ENCODE measurements at places on chromosomes 16 and 17.

GRCh38 chr16:29645694-29646187 lies 17.3 kb upstream of the SPN start:
- no peak for DNase-seq

- DNase-seq, result no peak
Measured at GRCh38 chr17:74299226-74300009, 25.4 kb downstream of the DNAI2 start.

DNA sequence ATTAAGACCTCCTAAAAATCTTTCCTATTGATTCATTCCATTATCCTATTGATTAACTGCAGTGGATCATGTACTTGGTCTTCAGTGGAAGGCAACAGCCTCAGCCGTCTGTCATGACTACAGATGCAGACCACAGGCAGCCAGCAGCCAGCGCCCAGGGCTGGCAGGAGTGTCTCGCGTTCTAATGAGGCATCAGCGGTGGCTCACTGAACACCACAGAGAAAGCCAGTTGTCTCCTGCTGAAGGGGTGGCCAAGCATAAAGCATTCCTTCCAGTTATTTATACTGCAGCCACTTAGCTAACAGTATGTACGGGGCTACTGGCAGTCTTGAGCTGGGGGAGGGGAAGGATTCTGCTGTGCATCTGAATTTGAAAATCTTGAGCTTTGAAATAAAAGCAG lies 214.3 kb downstream of the IRX3 start:
- DNase-seq, result peak; percentile 36

GRCh38 chr16:23143391-23143790 lies 5.9 kb downstream of the USP31 start:
- no peak for DNase-seq

DNA sequence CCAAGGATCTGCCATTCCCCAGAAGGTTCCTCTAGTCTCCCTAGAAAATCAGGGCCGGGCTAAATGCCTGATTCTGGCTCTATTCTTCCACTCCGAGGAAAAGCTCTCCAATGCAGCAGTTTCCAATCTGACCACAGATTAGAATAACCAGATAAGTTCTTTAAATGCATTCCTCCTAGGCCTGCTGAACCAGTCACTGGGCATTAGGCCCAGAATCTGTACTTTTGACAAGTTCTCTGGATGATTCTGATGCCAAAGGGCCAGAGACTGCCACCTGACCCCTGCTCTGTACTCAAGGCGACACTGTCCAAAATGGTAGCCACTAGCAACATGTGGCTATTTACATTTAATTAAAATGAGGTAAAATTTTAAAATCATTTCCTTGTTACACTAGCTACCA lies 22.3 kb downstream of the MAP3K14 start:
- no peak for DNase-seq

DNA sequence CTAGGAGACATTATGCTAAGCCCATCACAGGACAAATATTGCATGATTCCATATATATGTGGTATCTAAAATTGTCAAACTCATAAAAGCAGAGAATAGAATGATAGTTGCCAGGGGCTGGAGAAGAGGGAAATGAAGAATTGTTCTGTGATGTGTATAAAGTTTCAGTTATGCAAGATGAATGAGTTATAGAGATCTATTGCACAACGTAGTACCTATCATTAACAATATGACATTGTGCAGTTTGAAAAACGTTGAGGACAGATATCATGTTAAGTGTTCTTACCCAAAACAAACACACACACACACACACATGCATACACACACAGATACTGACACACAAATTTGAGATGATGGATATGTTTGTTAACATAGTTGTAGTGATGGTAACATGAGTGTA lies 871.6 kb upstream of the GOT2 start:
- no peak for DNase-seq

- DNase-seq, result peak; percentile 73
Measured at GRCh38 chr17:13600475-13601321, 1.0 kb downstream of the HS3ST3A1 start.

- DNase-seq, result no peak
Measured at GRCh38 chr17:35790841-35791240, 4.6 kb downstream of the MMP28 start.

GRCh38 chr17:50458701-50459676 lies 9.7 kb downstream of the CHAD start:
- DNase-seq, result no peak

GRCh38 chr17:83161298-83162034 lies 82.1 kb downstream of the METRNL start:
- no peak for DNase-seq

DNA sequence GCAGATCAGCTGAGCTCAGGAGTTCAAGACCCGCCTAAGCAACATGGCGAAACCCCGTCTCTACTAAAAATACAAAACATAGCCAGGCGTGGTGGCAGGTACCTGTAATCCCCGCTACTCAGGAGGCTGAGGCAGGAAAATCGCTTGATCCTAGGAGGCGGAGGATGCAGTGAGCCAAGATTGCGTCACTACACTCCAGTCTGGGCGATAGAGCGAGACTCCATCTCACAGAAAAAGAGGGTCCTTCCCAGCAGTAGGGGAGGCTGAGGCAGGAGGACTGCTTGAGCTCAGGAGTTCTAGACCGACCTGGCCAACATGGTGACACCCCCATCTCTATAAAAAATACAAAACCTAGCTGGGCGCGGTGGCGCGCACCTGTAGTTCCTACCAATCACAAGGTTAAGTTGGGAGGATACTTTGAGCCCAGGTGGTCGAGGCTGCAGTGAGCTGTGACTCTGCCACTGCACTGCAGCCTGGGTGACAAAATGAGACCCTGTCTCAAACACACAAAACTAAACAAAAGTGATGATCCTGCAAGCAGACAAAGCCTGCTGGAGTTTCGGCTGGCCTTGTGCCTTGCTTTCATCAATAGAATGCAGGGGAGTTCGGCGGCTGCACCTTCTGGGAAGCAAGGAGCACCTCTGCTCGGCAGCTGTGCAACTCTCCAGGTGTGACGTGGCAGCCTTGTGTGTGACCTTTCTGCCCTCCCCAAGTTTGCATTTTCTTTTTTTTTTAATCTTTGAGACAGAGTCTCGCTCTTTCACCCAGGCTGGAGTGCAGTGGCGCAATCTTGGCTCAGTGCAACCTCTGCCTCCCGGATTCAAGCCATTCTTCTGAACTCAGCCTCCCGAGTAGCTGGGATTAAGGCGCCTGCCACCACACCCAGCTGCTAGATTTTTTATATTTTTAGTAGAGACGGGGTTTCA lies 12.4 kb upstream of the YWHAE start:
- no peak for DNase-seq

- no peak for DNase-seq
Measured at GRCh38 chr16:49019831-49020230, 261.8 kb downstream of the CBLN1 start.

DNA sequence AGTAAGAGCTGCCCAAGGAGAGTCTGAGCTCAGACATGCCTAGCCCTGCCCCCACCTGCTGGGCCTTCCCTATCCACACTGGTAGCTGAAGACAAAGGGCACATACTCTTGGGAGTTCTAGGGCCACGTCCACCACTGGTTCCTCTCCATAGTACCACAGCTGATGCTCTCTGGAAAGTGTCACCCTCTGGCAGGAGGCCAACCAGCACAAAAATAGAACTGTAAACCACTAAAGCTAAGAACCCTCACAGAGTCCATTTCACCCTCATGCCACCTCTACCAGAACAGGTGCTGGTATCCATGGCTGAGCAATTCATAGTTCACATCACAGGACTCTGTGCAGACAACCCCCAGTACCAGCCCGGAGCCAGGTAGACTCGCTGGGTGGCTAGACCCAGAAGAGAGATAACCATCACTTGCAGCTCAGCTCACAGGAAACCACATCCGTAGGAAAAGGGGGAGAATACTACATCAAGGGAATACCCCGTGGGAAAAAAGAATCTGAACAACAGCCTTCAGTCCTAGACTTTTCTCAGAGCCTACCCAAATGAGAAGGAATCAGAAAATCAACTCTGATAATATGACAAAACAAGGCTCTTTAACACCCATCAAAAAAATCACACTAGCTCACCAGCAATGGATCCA lies 115.3 kb downstream of the CEP112 start:
- no peak for DNase-seq

GRCh38 chr17:40230670-40231069 lies 11.6 kb downstream of the WIPF2 start:
- no peak for DNase-seq

- no peak for DNase-seq
Measured at GRCh38 chr17:12953156-12953555, 64.7 kb downstream of the ELAC2 start.

- DNase-seq, result no peak
Measured at GRCh38 chr16:50986453-50986852, 164.6 kb downstream of the SALL1 start.

- no peak for DNase-seq
Measured at GRCh38 chr16:23222929-23223328, 40.4 kb downstream of the SCNN1G start.

GRCh38 chr17:40909755-40910154 lies 24.7 kb upstream of the KRT20 start:
- DNase-seq, result no peak

- DNase-seq, result no peak
Measured at GRCh38 chr17:66508896-66509844, 206.8 kb downstream of the PRKCA start.

DNA sequence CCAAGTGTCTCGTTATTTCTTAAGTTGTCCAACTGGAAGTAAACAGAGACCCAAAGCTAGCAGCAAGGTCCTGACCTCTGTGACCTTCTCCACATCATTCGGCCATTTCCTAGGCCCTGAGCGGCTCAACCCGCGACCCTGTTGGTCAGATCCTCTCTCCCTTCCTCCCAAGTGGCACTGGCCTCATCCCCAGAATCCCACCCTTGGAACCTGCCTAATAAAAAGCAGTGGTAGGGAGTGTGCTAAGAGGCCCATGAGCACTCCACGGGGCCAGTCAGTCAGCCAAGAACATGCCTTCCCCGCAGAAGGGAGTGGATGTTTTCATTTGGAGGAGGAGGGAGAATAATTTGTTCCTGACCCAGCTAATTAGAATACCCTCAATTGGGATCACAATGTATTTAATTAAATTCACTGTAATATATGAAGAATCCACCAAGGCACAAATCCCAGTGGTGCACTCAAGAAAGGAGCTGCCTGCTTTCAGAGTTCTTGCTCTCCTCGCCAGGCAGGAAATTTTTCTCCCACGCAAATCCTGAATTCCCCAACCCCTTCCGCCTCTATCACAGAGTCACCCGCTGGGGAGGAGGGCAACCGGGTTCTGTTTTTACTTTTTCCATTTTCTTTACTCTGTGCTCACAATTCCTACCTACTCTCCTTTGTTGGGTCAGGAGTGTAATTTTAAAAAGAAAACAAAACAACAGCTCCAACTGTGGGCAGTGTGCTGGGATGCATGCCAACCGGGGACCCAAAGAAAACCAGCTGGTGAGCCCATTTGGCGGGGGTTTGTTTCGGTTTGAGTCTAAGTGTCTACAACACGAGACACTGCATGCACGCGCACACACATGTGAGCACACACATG lies 153.4 kb downstream of the ZFHX3 start:
- DNase-seq, result peak; percentile 22

DNA sequence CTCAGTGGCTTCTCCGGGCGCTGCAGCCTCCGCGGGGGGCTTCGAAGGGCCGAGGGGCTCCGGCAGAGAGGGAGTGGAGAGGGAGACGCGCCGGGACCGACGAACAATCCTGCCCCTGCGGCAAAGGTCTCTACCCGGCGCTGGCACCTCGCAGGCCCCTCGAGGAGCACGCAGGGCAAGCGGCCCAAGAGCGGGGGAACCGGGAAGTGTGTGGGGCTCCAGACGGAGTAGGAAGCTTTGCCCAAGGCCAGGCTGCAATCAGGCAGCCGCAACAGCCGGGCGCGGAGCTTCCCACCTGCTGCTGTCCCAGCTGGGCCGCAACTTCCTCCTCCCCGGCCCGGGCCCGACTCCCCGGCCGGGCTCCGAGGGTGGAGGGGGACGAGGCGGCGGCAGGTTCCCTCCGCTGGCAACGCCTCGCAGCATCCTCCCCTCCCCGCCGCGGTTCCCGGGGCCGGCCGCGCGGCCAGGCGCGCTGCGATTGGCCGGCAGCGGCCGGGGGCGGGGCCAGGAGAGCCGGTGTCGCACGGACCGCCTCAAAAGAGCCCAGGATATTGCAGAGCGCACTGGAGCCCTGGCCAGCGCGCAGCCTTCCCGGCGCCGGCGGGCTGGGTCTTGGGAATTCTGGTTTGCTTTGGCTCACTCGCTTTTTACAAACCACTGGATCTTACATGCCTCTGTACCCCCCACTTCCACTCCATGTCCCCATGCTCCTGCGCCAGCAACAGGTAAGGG lies at the start of gene KCNJ2:
KCNJ2 (plus strand) TSS at position 556 of the 732 bp plus-strand sequence. CDS start 5,508 bp downstream, outside the sequence.
- peak; percentile 95 for DNase-seq

DNA sequence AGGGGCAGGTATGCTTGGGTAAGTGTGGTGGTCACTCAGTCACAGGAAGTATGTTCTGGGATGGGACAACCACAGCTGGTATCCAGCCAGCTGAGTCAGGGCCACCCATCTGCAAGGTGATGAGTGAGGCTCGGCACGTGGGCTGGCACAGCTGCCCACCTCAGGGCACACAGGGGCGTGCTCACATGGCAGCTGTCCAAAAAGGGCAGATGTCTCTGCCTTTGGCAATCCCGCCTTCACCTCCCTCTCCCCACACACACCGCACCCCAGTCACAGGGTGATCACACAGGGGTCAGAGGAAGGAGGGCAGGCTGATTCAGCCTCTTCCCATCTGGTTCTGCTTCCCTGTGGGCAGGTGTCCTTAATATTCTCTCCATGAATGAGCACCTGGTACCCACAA lies 85.9 kb upstream of the TOB1 start:
- DNase-seq, result no peak

- DNase-seq, result no peak
Measured at GRCh38 chr16:48292452-48292851, 45.1 kb upstream of the ABCC11 start.

DNA sequence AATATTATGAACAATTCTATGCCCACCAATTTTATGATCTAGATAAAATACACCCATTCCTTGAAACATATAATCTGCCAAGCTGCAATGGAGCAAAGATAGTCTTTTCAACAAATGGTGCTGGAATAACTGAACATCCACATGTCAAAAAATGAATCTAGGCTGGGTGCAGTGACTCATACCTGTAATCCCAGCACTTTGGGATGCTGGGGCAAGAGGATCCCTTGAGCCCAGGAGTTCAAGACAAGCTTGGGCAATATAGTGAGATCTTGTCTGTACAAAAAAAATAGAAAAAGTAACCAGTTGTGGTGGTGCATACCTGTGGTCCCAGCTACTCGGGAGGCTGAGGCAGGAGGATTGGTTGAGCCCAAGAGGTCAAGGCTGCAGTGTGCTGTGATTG lies 92.5 kb downstream of the N4BP1 start:
- no peak for DNase-seq

DNA sequence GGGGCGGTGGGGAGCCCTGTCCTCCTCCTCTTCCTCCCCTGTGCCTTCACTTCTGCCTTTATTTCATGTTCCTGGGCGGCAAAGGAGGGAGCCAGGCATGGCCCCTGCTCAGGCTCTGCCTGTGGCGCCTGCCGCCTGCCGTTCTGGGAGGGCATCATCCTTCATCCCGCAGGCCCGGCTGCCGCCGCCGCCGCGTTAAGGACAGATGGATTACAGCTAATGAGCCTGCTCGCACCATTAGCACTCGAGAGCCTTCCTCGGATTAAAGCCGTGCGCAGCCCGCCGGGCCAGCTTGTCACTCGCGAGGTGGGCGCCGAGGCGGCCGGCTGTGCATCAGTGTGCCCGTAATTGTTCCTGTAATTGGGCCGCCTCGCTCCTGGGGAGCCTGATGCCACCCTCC lies 127.7 kb upstream of the GSE1 start:
- DNase-seq, result peak; percentile 65

- no peak for DNase-seq
Measured at GRCh38 chr17:7352910-7353635, 1.1 kb downstream of the KCTD11 start.

Measured in neural progenitor cell (in vitro differentiated cells).